Endothelial cell of umbilical vein (primary cell): ENCODE measurements at places on chromosomes 2 and 18. TPM values are rescaled to one million over a fixed set of nuclear protein-coding genes. Genes with fewer than 3 reads are reported as not detected.

DNA sequence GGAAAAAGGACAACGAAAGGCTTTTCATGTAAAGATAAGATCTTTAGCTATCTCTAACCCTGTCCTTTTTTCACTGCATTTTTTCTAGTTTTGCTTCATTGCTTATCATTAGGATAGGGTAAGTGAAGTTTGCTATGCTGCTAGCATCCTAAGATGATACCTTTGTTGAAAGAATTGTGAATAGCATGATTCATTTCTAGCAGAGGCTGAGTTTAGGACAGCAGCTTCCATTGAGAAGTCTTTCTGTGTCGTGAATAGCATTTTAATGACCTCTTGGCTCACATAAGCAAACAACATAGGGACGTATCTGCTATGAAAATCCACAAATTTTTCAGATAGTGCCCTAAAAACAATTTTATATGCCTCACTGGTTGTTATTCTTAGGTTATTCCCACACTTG lies 36.4 kb upstream of the GAREM2 start:
- no peak for DNase-seq

DNA sequence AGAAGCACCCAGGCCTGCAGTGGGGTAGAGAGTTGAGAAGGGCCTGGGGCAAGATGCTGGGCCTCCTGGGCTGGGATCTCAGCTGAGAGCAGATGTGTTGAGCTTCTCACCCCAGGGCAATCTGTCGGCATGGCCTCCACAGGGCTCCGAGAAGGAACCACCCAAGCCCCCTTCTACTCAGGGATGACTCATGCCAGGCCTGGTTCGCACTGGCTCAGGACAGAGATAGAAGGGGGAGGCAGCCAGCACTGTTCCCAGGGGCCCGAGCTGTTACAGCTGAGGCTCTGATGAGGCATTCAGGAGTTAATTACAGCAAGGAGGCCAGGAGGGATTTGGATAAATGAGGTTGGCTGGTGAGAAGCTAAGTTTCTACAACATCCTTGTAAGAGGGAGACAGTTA lies 62.5 kb downstream of the CENPO start:
- DNase-seq, result no peak

DNA sequence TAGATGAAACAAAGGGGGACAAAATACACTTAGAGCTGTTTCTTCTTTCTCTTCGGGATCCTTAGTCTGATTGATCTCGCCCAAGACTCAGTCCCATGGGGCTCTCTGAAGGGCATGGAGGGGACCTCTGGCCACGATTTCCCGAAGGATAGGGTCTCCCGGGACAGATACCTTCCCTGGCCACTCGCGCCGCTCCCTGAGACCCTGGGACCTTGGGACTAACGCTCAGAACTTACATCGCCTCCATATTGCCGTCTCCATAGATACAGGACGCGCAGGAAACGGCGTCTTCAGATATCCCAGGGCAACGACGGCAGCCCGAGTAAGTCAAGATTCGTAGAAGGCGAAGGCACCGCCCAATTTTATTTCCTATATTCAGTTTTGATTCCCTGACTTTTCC lies at the start of gene CFAP65:
CFAP65 (minus strand) TSS at position 265 of the 400 bp plus-strand sequence. CDS start 2,468 bp downstream, outside the sequence.
- peak; percentile 40 for DNase-seq

- no peak for DNase-seq
Observed at GRCh38 chr2:105231232-105231619, 10.3 kb upstream of the GPR45 start.

DNA sequence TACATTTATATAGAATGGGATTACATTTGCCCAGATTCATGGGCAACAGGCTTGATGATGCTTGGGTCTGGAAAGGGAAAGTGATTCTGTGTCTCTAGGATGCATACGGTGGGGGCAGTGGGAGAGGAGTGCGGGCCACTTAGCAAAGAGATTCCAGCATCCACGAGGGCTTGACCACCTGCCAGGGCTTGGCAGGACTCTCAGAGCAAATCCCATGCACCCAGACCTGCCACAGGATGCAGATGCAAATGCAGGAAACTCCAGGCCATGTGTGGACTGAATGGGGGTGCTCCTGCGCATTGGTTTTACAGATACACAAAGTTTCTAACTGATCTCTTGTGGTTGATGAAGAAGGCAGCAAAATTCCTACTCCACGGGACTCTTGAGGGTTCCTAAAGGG lies 334.7 kb downstream of the CYRIA start:
- no peak for DNase-seq

NYAP2 gene
- not detected in 2 replicates for total RNA-seq

DNA sequence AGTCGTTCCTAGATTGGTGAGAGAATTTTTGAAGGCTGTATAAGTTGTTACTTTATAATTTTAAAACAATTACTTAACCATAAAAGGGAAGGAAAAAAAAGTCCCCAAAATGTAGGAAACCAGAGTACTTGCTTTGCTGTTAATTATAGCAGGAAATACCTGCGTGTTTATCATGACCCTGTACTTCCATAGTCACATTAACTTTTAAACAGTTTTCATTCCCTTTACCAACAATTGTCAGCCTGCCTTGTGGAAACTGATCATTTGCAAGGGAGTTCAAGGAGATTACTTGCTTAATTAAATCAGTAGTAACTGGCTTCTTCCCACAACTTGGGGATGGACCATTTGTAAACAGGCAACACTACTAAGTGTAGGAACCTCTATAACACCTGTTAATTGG lies 6.4 kb upstream of the ITPRID2 start:
- peak; percentile 39 for DNase-seq

GRCh38 chr18:42025974-42026625 lies 71.1 kb downstream of the PIK3C3 start:
- DNase-seq, result no peak

DNA sequence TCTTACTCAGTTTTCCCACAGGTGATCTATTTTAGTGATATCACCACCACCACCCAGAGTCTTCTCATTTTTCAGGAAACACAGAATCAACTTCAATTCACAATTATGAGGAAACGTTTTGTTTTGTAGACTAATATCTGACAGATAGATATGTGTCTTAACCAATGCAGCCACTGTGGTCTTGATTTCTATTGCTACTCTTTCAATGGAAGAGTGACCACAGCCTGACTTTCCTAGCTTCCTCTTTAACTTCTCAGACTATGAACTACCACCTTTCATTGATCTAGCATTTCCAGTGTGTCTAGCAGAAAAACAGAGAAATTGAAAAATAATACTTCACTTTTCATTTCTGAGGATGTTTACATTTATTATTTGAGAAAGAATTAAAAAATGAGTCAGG lies 20.5 kb downstream of the ADAM17 start:
- no peak for DNase-seq

- DNase-seq, result peak; percentile 61
Observed at GRCh38 chr2:70087702-70088597, 673 bp downstream of the PCBP1 start.
